ENCODE measurements at places on chromosomes 7 and 10.

DNA sequence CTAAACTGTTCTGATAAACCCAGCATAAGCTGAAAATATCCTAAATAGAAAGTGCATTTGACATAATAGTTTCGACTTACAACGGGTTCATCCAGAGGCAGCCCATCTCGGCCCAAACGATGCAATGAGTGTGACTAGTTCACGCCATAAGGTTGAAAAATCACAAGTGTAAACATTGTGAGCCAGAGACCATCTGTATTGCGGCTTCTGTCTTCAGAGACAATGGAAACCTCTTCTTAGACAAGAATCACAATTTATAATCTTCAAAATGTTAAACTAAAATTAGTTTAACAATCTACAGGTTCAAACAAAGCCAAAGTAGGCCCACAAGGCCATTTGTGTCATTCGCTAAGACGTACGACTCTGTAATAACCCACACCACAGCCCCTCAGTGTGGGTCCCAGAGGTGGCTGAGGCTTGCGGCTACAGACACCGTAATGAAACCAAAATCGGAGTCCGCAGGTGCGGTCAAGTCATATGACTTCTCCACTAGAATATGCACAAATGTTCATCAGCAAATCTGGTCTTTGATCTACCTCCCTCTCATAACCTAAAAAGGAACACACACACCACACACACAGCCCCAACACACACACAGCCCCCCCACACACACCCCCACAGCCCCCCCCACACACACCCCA lies 81.8 kb downstream of the DIP2C start:
- DNase-seq, result no peak

GRCh38 chr7:50657912-50658311 lies 92.7 kb upstream of the DDC start:
- DNase-seq, result no peak

- DNase-seq, result peak; percentile 52
Observed at GRCh38 chr7:79453558-79454360, at the start of gene MAGI2. Gene MAGI2, minus strand, starts transcription at chr7:79453667. Its CDS starts 347 bp downstream, at chr7:79453320.

DNA sequence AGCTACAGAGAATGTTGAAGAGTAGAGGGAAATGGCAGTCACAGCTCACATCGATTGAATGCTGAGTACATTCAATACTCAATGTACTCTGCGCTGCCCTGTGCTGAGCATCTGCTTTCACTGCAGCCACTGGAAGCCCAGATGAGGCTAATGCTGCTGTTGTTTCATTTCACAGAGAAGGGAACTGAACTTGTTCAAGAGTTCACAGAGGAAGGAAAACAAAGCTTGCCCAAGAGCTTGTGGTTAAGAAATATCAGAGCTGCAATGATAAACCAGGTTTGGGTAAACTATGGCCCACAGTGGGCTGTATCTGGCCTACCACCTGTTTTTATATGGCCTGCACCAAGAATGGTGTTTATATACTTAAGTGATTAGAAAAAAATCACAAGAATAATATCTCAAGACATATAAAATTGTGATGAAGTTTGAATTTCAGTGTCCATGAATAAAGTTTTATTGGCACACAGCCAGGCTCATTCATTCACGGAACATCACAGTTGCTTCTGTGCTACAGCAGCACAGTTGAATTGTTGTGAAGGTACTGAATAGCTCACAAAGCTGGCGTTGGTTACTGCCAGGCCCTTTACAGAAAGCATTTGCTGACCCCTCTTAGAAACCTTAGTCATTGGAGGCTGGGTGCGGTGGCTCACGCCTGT lies 64.1 kb downstream of the CFAP58 start:
- DNase-seq, result no peak

- no peak for DNase-seq
Observed at GRCh38 chr10:93445097-93445960, 36.8 kb downstream of the MYOF start.

- DNase-seq, result no peak
Observed at GRCh38 chr10:43074827-43075611, 1.9 kb upstream of the RET start.

GRCh38 chr7:139763330-139763729 lies 14.5 kb downstream of the HIPK2 start:
- no peak for DNase-seq

DNA sequence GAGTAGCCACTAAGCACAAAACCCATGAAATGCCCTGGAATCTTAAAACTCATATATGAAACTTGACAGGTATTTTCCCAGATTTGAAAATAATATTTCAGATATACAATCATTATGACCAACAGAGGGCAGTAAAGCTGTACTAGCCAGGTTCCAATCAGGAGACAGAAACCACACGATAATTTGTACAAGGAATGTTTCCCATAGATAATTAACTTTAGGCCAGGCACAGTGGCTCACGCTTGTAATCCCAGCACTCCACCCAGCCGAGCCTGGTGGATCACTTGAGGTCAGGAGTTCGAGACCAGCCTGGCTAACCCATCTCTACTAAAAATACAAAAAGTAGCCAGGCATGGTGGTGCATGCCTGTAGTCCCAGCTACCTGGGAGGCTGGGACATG lies 31.0 kb upstream of the NUB1 start:
- DNase-seq, result no peak

- DNase-seq, result no peak
Observed at GRCh38 chr10:110083884-110084283, 76.1 kb downstream of the ADD3 start.

DNA sequence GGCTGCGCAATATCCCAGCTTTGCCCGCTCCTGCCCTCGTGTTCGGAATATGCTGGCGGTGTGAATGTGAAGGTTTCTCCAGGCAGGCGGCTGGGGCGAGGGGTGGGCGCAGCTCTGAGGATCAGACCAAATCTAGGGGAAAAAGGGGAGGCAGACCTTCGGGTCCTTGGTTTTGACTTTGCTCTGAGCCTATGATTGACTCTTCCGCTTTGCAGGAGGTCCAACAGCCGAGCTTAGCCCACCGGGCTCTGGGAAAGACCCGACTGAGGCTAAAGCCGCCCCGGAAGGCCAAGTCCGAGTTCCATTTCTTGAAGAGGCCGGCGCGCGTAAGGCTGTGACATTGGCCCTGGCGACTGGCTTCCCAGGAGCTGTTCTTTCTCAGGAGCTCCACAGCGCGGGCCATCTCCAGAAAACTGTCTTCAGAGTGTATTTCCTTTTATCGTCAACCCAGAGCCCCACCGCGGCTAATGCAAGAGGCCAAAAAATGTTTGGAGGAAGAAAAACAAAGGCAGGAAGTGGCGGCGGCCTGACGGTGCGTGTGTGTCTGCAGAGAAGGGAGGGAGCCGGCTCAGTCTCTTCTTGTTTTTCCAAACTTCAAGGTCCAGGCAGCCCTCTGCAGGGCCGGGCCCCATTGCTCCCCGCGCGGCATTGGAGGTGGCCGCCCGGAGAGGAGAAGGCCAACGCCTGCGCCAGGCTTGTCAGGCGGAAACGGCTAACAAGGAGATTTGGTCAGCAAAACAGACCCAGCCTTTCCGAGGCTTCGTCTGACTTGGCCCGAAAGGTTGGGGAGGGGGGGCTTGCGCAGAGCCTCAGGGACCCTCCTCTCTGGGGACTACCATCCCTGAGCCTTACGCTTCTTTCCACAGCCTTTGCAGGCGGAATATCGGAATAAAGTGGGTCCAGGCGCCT lies 3.6 kb upstream of the HOXA11 start:
- no peak for DNase-seq

DNA sequence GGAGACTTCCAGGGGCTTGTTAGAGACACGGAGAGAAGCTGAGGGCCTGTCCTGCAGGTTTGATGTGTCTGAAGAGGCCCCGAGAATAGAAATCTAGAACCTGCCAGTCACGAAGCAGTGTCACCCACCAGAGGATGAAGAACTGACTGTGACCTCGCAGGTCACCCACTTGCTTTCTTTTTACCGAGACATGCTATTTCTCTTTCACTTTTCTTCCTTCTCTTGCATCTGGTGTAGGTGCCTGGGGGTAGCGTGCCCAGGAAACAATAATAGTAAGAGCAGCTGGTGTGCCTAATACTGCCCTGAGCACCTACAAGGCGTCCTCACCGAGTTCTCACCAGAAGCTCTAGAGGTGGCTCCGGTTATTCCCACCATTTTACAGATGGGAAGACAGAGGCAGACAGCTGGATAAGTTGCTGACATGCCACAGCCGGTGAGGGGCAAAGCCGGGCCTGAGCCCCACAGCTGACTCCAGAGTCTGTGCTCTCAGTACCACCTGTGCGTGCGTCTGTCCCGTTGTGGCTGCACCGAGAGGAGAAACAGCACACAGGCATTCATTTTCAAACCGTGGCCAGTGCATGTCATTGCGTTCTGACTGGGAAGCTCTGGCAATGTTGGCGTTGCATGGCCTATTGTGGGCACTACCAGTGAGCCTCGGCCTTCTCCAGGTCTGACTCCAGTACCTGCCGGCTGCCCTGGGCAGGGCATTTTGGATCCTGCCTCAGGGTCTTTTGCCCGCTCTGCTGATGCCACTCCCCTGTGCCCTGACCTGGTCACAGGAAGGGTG lies 7.8 kb downstream of the CHST3 start:
- DNase-seq, result no peak

DNA sequence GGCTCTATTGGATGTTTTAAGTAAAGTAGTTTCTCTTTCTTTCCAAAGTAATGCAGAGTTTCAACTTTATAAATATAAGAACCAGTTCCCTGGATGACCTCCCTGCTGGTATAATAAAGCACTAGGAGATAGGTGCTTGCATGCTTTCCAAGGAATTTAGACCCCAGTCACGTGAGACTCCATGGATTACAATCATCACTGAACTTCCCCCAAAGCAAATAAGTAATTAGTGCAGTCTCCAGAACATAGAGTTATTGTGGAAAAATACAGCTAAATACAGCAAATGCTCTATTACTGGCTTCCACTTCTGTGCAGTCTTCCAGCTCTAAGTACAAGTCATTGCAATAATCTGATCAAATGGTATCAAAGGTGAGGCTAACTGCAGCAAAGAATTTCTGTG lies 220.2 kb upstream of the STEAP1 start:
- DNase-seq, result no peak

DNA sequence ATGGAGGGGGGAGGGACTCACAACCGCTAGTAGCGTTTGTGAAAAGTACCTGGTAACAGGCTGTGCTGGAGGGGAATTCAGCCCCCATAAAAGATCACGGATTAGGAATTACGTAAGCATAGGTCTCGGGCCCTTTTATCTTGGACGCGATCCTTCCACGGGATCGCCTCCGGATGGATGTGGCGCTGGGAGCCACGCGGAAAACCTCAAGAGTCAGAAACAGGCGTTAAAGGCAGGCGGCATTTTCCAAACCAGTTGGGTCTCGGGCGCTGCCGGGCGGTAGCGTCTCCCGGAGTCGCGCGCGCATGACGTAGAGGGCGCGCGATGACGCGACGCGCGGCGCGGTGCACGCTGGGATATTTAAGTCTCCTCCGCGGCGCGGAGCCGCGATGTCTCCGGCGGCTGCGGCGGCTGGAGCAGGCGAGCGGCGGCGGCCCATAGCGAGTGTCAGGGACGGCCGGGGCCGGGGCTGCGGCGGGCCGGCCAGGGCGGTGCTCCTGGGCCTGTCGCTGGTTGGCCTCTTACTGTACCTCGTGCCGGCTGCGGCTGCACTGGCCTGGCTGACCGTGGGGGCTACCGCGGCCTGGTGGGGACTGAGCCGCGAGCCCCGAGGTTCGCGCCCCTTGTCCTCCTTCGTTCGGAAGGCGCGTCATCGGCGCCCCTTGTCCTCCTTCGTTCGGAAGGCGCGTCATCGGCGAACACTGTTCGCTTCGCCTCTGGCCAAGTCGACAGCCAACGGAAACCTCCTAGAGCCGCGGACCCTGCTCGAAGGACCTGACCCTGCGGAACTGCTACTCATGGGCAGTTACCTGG lies at the start of gene POM121:
POM121 (plus strand) TSS at position 363 of the 813 bp plus-strand sequence; CDS start at position 390, 27 bp downstream.
- DNase-seq, result no peak

DNA sequence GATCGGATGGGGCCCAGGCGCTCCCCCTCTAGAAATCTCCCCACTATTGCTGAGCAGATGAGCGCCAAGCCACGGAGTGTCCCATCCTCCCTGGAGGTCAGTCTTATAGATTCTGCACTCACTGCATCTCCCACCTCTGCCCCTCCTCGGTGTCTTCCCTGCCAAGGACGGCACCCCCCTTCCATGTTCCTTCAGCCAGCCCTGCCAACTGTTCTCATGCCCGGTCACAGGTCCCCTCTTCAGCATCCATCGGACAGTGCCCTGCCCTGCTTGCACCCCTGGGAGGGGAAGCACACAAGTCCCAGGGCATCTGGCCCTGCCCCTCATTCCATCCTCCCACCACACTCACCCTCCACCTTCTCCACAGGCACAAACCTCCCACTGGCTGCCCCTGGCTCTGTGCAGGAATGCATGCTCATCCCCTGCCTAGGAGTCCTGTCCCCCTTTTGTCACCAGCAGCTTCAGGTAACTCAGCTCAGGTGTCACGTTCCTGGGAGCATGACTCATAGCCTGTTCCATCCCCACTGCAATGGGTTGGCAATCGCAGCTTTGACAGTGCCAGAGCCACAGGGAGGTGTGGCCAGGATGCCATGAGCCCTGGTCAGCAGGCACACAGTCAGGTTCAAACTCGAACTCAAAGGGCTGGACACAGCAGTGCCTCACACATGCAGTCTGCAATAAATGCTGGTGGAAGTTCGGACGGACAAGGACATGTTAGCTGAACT lies 234.7 kb upstream of the TCERG1L start:
- DNase-seq, result no peak

Measured in cerebellar nuclear complex (tissue), 1 donor.